ENCODE measurements at places on chromosomes 5 and 9. TPM values are rescaled to one million over a fixed set of nuclear protein-coding genes. Genes with fewer than 3 reads are reported as not detected.

The TTF1 gene
- polyA plus RNA-seq: 7.5 TPM

The SV2C gene
- polyA plus RNA-seq: 0.02 TPM

The TSLP gene
- 0.43 TPM for polyA plus RNA-seq

The RALGPS1 gene
- polyA plus RNA-seq: 0.97 TPM

The SPATA31C1 gene
- not detected for polyA plus RNA-seq

The SPINK6 gene
- 35.5 TPM for polyA plus RNA-seq

The CCDC112 gene
- 2.1 TPM for polyA plus RNA-seq

The SLC28A3 gene
- polyA plus RNA-seq: 1.1 TPM

The CTXN3 gene
- 0.10 TPM for polyA plus RNA-seq

The FLT4 gene
- 0.03 TPM for polyA plus RNA-seq

The ACTL7A gene
- not detected for polyA plus RNA-seq

The CNTNAP3 gene
- polyA plus RNA-seq: 6.7 TPM

The SHB gene
- 10.9 TPM for polyA plus RNA-seq

The LRRC26 gene
- not detected for polyA plus RNA-seq

The COL15A1 gene
- not detected for polyA plus RNA-seq

The NIM1K gene
- polyA plus RNA-seq: 0.07 TPM

The BTNL8 gene
- not detected for polyA plus RNA-seq

The MAP1B gene
- 3.6 TPM for polyA plus RNA-seq

The FOXD4L6 gene
- 0.03 TPM for polyA plus RNA-seq

The NEUROG1 gene
- not detected for polyA plus RNA-seq

The ARL14EPL gene
- polyA plus RNA-seq: not detected

The SIT1 gene
- polyA plus RNA-seq: not detected

The ALDH1A1 gene
- 0.32 TPM for polyA plus RNA-seq

The C9orf153 gene
- polyA plus RNA-seq: not detected

The PTPN3 gene
- 20.6 TPM for polyA plus RNA-seq

Measured in keratinocyte (primary cell).